SK-MEL-5 (cell line): ENCODE measurements at places on chromosomes 1 and 21. TPM values are rescaled to one million over a fixed set of nuclear protein-coding genes. Genes with fewer than 3 reads are reported as not detected.

DNA sequence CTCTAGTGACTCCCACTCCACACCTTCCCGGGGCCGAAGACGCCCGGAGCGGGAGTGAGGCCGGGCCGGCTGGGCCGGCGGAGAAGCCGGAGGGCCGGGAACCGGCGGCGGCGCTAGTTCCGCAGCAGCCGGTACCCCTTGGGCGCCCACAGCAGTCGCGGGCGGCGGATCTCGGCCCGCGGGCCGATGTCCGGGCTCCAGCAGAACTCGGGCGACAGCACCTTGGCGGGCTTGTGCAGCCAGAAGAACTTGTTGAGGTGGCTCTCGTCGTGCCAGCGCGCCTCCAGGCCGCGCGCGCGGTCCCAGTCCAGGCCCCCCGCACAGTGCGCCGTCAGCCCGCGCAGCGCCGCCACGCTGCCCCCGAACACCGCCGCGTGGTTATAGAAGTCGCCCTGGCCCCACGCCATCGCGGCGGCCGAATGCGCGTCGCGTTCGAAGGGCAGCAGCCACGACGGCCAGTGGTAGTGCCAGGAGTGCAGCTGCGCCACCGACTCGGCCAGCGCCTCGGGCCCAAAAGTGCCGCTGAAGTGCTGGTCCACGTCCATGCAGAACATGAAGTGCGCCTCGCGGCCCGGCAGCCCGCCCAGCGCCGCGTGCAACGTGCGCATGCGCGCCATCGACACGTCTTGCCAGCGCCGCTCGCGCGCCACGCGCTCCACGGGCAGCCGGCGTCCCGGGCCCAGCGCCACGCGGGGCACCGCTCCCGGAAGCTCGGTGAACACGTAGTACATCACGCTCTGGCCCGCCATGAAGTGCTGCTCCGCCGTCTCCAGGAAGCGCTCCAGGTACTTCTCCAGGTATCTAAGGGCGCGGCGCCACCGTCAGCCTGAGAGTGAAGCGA lies 14.0 kb downstream of the A3GALT2 start:
- no peak for DNase-seq

The RAB25 gene
- not detected in 2 replicates for total RNA-seq

The SLC5A9 gene
- total RNA-seq: 0.74 and 0.85 TPM in 2 replicates

DNA sequence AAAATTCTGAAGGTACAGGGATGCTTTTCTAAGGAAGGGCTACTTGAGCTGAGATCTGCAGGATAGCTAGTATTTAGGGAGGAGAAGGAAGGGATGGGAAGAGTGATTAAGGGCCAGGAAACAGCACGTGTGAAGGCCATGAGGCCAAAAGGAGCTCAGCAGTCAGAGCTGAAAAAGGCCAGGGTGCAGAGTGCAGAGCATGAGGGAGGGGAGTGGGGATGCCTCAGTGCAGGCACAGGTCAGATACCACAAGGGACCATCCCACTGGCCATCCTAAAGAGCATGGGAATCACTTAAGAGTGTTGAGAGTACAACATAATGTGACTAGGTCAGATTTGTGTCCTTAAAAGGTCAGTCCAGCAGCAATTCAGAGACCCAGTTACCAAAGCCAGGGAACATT lies 16.0 kb downstream of the LRRN2 start:
- DNase-seq: no peak

GRCh38 chr1:208357644-208358507 lies 113.7 kb upstream of the PLXNA2 start:
- no peak for DNase-seq

DNA sequence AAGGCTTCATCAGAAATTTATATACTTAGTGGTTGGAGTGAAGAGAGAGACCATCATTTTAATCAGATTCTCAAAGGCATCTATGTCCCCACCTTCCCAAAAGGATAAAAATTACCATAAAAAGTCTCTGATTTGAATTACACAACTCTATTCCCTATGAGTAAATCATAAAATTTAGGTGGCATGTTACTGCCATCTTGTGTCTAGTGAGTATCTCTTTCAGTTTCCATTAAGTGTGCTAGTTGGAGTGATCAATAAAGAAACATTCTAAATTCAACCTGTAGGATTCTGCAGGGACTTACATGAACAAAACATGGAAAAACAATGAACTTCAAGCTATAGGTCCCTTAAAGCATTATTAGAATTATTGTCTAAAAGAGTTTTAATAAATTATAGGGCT lies 655.4 kb downstream of the LTN1 start:
- peak; percentile 75 for DNase-seq

DNA sequence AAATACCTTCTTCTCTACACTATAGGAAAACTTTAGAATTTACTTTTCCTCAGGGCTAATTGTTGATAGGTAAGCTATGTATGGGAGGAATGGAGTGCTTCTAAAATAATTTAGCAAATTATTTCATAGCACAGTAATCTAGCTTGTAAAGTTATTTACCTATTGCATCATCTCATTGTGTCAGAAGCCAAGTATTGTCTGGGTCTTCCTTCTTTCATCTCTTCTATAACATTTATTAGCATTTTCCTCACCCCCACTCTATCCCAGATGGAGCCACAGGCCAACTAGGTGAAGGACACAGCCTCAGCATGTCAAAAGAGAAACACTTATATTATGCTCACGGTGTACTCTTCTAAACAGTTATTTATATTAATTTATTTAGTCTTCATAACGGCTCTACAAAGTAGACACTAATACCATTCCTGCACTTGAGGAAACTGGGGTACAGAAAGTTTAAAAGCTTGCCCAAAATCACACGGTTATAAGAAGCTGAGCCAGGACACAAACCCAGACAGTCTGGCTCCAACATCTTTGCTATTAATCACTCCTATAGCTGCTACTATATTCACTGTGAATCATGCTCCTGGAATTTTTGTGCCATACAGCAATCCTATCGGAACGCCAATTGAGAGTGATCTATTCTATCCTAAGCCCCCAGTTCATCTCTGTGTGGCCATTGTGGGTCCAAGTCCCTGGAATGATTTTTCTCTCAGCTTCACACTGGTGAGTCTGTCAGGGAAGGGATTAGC lies 43.1 kb downstream of the OR10J5 start:
- DNase-seq: no peak

The FCER1G gene
- 2.6 TPM in 1 of 2 replicates, not detected in the other for total RNA-seq

The TNFAIP8L2 gene
- total RNA-seq: not detected in 2 replicates

- no peak for DNase-seq
These were observed 12.5 kb downstream of the KIF17 start for GRCh38 chr1:20705203-20705755.

DNA sequence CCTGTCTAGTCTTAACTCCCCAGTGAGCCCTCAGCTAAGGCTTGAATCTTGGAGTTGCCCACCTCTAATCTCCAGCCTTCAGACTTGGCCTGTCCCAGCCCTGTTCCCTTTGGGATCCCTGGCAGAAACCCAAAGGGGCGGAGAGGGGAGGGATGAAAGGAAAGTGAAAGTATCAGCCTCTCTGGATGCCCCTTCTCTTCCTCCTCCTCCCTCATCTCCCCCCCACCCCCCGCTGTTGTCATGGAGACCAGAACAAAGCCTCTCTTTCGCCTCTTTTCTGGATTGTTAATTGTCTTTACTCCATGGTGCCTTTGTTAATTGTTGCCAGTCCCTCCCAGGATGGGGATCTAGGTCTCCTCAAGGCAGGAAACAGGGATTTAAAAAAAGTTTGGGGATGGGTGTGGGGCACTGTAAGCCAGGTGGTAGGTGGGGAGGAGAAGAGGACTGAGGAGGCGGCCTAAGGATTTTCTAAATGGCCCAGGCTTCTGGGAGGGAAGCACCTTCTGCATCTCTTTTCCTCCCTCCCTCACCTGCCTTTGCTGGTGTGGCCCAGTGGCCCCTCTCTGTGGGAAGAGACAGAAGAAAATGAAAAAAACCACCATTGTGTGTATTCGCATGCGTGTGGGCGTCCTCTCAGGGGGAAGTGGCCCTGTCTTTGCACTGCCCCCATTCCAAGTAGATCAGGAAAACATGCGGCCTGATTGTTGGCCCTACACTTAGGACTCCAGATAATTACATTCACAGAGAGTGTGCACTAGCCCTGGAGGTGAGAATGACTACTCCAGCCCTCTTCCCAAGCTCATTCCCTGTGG lies 7.5 kb upstream of the SOX13 start:
- DNase-seq: peak; percentile 74

The DTL gene
- total RNA-seq: 25.6 and 36.5 TPM in 2 replicates

DNA sequence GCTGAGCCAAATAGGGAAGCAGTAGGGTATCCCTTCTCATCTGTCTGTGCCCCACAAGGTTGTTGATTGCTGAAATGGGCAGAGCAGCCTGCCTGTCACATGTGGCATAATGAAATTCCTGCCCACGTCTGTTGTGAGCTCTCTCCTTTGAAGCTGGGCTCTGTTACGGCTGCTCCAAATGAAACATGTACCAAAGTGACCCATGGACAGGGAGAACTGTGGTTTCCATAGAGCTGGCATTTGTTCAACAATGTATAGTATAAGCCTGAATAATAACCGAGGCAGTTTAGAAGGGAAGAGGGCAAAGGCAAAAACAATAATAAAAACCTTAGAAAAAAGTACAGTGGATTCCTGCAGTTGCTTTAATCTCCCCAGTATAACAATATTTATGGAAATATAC lies 149.7 kb downstream of the LYPLAL1 start:
- DNase-seq: peak; percentile 33

- no peak for DNase-seq
These were observed 141.3 kb downstream of the ZZZ3 start for GRCh38 chr1:77541162-77541545.

DNA sequence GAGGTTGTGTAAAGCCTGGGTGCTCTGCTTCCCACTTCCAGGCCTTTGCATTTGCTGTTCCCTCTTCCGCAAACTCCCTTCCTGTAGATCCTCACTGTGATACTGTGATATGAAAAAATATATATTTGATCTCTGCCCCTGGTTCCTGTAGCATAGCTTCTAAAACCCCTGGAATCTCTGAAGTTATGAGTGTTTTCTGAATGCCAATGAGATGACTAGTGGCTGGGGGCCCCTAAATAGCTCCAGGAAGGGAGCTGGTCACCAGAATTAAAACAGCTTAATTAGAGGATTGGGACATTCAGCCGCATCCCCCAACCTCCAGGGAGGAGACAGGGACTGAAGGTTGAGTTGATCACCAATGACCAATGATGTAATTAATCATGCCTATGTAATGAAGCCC lies 21.9 kb downstream of the DUSP10 start:
- DNase-seq: no peak

DNA sequence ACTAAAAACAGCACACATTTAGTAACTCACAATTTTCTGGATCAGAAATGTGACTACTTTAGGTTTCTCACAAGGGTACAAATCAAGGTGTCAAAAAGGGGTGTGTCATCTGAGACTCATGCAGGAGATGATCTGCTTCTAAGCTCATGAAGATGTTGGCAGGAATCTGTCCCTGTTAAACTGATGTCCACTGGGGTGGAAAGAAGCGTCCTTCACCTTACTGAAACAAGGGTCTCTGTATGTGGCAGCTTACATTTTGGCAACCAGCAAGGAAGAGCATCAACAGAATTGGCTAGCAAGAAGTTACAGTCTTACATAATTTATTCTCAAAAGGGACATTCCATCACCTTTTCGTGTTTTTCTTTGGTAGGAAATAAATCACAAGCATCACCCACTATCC lies 1223.8 kb downstream of the AMY1C start:
- no peak for DNase-seq

The NAV1 gene
- total RNA-seq: 13.7 and 15.3 TPM in 2 replicates

DNA sequence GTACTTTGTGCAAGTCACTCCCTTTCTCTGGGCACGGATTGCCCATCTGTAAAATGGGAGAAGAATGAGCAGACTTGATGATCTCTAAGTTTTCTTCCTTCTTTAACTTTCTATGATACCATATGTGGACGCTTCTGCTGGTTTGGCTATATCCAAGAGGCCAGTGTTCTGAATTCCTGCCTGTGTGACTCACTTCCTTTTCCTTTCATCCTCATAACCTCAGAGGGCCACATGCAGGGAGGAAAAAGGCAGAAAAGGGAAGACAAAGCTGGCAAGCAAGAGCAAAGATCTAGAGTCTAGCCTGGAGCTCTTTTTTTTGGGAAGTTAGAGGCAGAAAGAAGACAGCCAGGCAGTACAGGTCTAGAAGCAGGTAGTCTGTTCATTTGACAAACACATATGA lies 151.2 kb downstream of the OMA1 start:
- peak; percentile 72 for DNase-seq

The KRTAP10-4 gene
- not detected in 2 replicates for total RNA-seq

DNA sequence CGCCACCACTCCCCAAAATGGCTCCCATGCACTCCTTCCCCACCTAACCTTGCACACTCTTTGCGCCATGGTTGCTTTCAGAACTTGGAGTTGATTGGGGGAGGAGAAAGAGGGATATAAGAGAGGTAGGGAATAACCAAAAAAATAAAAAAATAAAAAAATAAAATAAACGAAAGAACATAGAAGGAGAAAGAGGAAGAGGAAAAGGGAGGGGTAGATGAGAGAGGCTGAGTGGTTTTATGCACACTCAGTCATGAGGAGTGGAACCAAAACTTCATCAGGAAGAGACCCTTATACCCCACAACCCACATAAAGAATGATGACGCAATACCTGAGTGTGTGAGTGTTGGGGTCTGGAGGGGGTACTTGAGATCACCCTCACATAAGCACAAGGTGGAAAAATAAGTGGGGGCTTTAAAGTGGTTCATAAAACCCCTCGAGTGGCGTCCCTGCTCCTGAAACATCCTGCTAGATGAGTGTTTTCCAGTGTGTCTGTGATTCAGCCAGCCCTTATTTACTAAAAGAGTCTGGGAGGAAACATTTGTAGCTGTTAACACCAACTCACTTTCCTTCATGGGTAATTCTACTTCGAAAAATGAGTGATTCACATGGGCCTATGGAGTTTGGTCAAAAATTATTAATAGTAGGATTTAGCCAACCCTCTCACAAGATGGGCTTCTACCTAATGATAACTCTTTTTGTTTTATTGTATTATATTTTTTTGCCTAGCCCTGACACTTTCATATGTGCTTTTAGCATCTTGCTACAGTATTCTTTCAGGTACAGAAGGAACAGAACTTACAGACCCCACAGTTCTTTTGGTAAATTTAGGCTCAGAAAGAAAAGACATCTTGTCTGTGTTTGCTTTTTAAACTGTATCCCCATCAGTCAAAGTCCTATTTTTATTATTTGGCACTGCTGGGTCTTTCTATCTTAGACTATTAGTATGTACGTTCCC lies 5.2 kb downstream of the SLAMF1 start:
- no peak for DNase-seq

DNA sequence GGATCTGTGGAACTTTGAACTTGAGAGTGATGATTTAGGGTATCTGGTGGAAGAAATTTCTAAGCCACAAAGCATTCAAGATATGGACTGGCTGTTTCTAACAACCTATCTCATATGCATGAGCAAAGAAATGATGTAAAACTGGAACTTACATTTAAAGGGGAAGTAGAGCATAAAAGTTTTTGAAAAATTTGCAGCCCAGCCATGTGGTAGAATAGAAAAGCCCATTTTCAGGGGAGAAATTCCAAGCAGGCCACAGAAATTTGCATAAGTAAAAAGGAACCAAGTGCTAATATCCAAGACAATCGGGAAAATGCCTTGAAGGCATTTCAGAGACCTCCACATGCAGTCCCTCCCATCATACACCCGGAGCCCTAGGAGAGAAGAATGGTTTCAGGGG lies 15.7 kb downstream of the RIIAD1 start:
- DNase-seq: no peak

- DNase-seq: peak; percentile 26
These were observed 16.1 kb downstream of the C1orf141 start for GRCh38 chr1:67118646-67119045.

The FAM43B gene
- not detected in 2 replicates for total RNA-seq

The MCOLN3 gene
- total RNA-seq: 1.9 and 2.0 TPM in 2 replicates
